Natural killer cell (primary cell): ENCODE measurements at places on chromosomes 1 and 21. TPM values are rescaled to one million over a fixed set of nuclear protein-coding genes. Genes with fewer than 3 reads are reported as not detected.

GRCh38 chr1:30274173-30274970 is 449.0 kb downstream of the MATN1 start:
- no peak for DNase-seq

Gene SHISA4
- total RNA-seq = 2.0 TPM

Gene CFAP141
- not detected for total RNA-seq

Gene PTCH2
- total RNA-seq = 2.4 TPM
